NCI-H774 (cell line): ENCODE measurements at places on chromosomes 12 and 14.
A peak's percentile ranks its signal among the peaks of the same experiment; 100 is the strongest.

DNA sequence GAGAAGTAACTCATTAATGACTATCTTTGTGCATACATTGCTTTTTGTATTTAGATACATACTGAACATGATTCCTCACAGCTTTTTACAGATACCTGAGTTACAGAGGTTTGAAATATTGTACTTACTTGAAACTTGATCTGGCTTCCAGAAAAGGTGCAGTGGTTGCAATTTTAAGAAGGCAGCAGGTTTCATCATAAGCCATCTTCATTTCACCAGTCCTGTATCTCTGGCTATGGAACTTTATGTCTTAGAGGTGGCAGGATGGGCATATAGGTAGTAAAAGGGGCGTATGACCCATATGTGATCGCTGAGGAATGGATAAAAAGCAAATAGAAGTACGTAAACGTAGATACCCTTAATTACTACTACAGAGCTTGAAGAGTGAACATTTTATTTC lies 13.7 kb downstream of the ZBTB1 start:
- no peak for DNase-seq

DNA sequence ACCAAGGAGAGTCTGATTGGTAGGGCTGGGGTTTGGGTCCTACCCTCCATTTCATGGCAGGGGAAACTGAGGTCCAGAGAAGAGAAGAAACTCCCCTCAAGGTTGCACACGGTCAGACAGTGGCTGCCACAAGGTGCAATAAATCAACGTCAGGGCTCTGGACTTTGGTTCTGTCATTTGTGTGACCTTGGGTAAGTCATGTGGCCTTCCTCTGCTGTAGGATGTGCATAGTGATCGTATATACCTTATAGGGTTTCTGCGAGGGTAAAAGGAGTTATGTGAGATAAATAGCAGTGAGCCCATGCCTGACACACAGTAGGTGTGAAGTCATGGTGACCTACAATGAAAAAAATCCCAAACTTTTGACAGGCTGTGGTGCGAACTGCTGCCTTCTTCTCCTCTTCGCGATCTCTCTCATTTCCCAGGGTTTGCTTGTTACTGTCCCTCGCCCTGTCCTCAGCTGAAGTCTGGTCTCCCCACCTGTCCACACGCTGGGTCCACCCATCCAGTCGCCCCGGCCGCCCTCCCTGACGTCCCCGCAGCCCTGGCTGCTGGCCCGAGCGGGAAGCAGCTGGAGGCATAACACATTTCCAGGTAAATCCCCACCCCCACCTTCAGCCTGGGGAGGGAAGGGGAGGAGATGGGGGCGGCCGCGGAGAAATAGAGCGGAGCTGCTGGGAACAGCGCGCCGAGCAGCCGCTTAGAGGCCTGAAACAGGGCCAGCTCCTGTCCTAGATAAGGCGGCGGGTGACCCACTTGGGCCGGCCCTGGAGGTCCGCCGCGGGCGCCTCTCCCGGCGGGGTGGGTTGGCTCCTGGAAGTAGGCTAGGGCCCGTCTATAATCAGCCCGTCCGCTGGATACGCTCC lies 1.8 kb upstream of the FAM222A start:
- DNase-seq: no peak

DNA sequence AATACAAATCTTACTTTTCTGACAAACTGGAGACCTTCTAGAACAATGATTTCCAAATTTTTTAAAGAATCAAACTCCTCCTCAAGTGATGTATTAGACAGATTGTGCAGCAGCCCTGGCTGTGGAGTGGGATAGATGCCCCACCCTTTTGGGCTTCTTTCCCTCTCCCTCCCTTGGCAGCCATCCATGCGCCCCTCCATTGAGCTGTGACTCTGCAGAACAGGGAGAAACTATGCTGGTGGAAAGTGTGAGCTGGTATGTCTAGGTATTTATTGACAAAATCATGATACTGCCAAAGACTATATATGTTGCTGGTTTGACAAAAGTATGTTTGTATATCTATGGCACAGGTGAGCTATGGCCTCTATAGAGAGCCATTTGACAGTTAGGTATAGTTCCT lies 138.5 kb downstream of the KTN1 start:
- DNase-seq: no peak

- no peak for DNase-seq
These were observed 24.2 kb upstream of the YAF2 start for GRCh38 chr12:42262271-42262670.

- DNase-seq: no peak
These were observed 1.5 kb downstream of the KIF21A start for GRCh38 chr12:39441189-39441962.

DNA sequence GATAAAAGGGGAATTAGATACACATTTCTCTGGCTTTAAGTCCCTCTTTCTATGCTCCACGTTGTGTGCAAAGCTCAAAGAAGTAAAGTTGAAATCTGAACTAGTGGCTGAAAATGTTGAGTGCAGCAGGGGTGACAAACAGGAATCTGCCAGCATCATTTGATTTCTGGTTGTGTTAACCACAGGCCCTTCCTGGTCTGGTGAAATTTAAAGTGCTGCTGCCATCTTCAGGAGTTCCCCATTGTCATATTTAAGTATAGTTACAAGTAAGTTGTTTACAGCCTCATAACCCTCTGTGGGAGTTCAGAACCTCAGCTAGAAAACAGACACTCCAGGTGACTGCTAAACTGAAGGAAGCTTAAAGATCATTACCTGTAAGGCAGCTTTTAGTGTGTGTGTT lies 90.9 kb upstream of the CCDC196 start:
- no peak for DNase-seq

GRCh38 chr14:61503167-61503801 lies 181.9 kb downstream of the PRKCH start:
- DNase-seq: no peak

DNA sequence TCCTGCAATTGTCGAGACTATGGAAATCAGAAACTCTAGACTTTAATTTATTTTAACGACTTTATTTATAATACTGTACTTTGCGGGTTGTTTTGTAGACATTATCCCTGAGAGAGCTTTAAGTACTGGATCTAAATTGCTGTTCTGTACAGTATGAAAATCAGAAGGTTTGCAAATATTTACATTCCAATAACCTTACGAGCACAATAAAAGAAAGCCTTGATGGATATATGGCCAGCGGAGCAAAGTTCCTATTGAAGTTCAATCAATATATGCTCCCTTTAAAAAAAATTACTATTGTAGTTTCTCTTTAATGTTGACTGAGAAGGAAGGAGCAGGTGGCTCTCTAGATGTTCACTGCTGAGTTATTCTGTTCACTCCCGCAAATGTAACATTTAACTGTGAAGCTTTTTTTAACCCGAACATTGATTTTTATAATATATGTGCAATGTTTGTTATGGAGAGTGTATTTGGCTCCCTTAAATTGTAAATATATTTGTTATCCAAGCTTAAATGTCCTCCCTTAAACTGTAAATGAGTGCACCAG lies 235.3 kb downstream of the PLCZ1 start:
- DNase-seq: peak; percentile 49

- no peak for DNase-seq
These were observed 4.3 kb downstream of the KHNYN start for GRCh38 chr14:24434036-24434435.

GRCh38 chr12:108447168-108447832 lies 67.8 kb upstream of the FICD start:
- DNase-seq: no peak

GRCh38 chr14:104816616-104816884 lies 15.6 kb downstream of the ZBTB42 start:
- DNase-seq: no peak

- peak; percentile 85 for DNase-seq
These were observed at the start of gene SIX1 for GRCh38 chr14:60648934-60649874. Gene SIX1 (minus strand): TSS chr14:60649477. CDS start chr14:60649189, 288 bp downstream.

DNA sequence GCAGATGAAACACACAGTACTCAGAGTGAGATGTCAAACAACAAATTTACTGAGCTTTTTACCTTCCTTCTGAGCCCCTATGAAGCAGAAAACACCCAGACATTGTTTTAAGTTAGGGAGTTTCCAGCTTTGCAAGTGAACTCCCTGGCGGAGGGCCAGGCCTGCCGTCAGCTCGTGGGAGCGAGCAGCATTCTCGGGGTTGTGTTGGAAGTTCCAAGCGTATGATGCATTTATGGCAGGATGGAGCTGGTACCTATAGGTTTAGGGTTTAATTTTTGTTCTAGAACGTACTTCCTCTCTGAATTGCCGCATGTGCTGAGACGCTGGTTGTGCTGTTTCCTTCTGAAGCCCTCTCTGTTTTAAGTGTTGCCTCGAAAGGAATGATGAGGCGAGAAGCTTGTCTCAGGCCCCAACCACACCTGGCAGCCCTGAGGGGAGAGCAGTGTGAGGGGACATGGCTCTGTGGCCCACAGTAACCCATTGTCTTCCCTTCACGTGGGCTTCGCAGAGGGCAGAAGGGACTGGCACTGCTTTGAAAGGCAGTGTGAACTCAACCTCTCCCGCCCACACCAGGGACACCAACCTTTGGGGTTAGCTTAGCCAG lies 76.6 kb downstream of the SSPN start:
- DNase-seq: no peak

- DNase-seq: no peak
These were observed 4.8 kb upstream of the NINJ2 start for GRCh38 chr12:668090-668481.

- peak; percentile 75 for DNase-seq
These were observed 108.4 kb downstream of the C12orf42 start for GRCh38 chr12:103387385-103387784.

DNA sequence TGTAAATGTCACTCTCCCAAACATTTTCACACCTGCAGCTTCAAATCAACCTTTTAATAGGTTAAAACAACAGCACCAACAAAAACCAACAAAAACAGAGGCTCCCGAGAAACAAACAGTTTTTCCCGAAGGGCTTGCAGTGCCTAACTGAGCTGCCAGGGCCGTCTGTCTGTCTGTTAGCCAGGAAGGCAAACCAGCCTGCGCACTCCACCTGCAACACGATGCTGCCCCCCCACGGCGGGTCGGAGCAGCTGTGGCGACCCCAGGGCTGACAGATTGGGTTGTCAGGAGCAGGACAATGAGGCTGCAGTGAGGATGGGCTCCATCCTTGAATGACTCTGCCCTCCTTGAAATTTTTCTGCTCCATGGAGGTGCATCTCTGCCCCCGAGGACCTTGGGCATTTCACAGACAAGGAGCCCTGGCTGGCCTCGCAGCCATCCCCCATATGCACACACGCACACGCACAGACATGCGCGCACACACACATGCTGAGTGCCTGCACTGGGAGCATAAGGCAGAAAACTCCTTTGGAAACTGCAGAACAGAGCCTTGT lies 2.6 kb downstream of the RTL1 start:
- DNase-seq: peak; percentile 1

GRCh38 chr12:89319122-89319521 lies 33.2 kb downstream of the DUSP6 start:
- no peak for DNase-seq

DNA sequence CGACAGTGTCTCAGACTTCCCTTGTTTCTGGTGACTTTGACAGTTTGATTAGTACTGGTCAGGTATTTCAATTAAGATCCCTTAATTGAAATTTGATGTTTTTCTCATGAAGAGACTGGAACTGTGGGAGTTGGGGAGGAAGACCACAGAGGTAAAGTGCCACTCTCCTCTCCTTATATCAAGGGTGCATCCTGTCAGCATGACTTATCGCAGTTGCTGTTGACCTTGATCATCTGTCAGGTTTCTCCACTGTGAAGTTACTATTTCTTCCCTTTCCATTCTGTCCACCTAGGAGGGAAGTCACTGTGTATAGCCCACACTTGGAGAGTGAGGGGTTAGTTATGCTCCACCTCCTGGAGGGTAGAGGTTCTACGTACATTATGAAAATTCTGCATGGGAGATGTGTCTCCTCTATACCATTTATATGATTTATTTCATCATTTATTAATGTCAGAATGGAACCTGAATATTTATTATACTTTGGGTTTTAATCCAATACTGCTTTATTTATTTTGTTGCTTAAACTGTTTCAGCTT lies 40.3 kb upstream of the SMOC1 start:
- DNase-seq: no peak

DNA sequence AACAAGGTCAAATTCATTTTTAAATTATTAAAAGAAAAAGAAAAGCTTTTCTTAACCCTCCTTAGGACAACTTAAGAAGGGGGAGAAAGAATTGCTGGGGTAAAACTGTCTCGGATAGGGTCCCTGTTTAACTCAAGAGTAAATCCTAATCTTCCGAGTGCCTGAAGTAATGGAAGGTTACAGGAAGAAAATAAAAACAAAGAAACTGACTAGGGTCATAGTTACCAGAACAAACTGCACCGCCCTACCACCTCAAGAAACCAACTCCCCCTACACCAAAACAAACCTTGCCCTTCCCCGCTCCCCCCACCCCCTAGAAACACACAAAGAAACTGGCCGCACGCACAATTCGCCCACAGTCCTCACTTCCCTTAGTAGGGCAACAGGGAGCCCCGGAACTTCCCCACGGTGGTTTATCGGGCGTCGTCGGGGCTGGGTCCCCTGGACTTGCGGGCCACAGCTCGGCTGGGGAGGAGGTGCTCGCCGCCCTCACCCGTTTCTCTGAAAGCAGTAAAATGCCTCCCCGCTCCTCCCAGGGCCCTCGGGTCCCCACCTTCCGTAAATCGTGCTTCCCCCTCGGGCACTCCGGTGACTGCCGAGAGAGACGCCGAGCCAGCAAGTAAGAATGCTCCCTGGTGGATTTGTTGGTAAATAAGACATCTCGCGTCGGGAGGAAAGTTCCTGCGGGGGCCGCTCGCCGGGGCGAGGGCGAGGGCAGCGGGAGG lies 2.4 kb downstream of the SINHCAF start:
- peak; percentile 41 for DNase-seq

- no peak for DNase-seq
These were observed 190.6 kb downstream of the TMX1 start for GRCh38 chr14:51430633-51431032.

GRCh38 chr14:92584220-92584619 lies 70.6 kb downstream of the RIN3 start:
- DNase-seq: no peak
